Stomach (tissue), 19 donors: ENCODE measurements at places on chromosomes 11 and 22. TPM values are rescaled to one million over a fixed set of nuclear protein-coding genes. Genes with fewer than 3 reads are reported as not detected.

DNA sequence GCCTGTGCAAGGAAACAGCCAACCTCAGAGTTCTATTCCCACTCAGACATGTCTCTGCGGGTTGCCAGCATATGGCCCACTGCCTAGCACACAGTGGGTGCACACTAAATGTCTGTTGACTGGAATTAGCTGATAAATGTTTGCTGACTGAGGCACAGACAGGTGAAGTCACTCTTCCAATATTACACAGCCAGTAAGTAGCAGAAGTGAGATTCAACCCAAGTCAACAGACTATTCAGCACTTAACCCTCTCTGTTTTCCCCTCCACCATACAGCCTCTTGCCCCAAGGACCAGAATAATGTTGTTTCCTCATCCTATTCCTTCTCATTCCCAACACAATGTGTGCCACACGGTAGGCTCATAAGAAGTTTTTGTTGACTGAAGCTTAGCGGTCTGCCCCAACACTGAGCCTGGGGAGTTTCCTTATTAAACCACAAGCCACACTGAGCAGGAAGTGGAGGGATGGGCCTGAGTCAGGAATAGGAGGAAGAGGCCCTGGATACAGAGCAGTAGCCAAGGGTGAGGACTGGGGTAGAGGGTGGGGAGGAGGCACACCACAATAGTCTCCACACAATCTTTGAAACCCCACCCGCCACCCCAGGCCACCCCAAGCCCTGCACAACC lies 15.7 kb upstream of the IL10RA start:
- no peak for DNase-seq

GRCh38 chr22:37069319-37069718 lies 17.8 kb downstream of the KCTD17 start:
- DNase-seq, result no peak

DNA sequence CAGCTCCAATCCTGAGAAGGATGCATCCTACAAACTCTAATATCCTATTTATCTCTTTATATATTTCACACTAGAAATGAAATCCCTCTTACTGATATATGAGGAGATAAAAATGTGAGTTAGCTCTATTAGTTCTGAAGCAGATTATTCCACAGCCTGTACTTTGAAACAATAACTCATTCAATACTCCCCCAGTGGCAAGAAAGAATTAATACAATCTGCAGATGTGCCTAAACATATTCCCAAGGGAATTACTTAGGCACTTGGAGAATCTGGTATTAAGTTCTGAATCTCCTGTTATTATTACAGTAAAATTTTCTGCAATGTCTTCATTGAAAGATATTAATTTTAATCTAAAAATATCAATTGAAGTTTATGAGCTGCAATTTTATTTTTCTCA lies 59.4 kb downstream of the DDI1 start:
- DNase-seq, result no peak

DNA sequence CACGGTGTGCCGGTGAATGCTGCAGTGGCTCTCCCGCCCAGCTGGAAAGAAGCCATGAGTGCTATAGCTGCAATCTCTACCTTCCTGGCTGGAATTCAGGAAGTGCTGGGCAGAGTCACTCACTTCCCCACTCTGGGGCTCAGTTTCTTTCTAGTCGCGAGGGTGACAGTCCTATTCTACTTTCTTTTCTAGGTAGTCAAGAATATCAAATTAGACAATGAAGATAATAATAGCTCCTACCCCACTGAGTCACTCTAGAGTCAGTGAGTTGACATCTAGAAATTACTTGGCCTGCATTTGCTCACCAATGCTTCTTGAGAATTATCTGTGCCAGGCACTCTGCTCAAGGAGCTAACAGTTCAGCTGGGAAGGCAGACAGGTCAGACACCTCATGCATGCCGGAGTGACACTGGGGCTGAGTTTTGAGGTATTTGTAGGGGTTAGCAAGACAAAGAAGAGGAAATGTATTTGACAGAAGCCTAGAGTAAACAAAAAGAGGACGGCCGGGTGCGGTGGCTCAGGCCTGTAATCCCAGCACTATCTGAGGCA lies 3.2 kb downstream of the CENPM start:
- DNase-seq, result peak; percentile 77

DNA sequence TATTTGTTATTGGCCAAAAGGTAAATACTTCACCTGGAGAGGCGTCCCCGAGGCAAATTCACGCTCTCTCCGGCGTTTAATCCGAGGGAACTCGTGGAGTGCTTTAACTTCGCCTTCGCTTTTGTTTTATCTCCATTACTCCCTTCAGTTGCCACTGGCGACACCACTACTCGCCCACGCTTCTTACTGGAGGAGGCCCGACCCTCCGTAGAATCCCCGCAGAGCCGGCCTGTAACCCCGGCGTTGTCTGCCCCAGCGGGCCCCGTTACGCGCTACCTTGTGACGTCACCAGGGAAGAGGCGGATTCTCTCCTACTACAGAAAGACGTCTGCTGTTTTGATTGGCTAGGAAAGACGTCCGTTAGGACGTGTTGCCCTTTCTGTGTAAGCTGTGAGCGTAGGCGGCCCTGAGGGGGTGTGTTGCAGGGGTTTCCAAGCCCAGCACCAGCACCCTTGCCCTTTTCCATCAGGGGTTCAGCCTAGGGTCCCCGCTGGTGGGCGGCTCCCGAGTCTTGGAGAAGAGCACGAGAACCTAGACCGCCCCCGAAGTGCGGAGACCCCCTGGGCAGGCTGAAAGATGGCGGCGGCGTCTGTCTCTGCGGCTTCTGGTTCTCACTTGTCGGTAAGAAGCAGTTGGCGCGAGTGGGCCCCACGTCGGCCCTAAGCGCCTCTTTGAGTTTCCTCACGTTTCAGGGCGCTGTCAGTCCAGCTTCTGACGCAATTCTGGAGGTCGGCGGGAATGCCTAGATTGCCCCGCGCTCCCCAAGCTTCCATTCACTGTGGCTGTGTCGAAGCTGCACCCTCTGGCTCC lies at the start of gene CEP57:
TSS of gene CEP57 (plus strand) at position 376 of the 810 bp plus-strand sequence. CDS start at position 577, 201 bp downstream.
- DNase-seq, result peak; percentile 96

GRCh38 chr11:121415856-121416255 lies 36.3 kb upstream of the SORL1 start:
- peak; percentile 21 for DNase-seq

AP1B1 gene
- total RNA-seq, result 33.8 TPM
